ENCODE measurements at places on chromosomes 1 and 21.

GRCh38 chr1:39048745-39049370, 22.7 kb downstream of the NDUFS5 start:
- no peak for DNase-seq

- DNase-seq = no peak
Measured at GRCh38 chr1:31127266-31127665, 61.7 kb upstream of the PUM1 start.

GRCh38 chr1:233897325-233898162, 6.9 kb upstream of the SLC35F3 start:
- DNase-seq = peak; percentile 22

DNA sequence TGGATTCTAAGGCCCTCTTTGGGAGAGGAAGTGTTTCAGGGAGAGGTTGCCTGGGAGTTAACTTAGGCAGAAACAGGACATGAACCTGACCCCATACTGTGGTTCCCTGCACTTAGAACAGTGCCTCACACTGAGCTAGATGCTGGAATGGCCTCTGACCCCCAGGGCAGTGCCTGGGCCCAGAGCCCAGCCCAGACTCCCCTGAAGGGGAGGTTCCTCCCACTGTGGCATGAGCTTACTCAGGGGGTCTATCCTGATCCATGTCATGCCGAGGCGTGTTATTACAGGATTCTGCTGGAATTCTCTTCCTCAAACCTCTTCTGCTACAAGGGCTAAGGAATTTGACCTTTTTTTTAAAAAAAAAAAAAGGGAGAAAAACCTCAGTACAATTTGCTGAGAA, 72.2 kb downstream of the MRPL37 start:
- no peak for DNase-seq

- DNase-seq = no peak
Measured at GRCh38 chr1:192010406-192010805, 147.9 kb upstream of the RGS18 start.

GRCh38 chr1:220347654-220348175, 75.5 kb upstream of the RAB3GAP2 start:
- peak; percentile 22 for DNase-seq
